Karpas-422 (cell line): ENCODE measurements at places on chromosomes 13 and 19.

- no peak for DNase-seq
Observed at GRCh38 chr13:97743938-97744337, 209.5 kb upstream of the IPO5 start.

GRCh38 chr19:33758541-33759013, 38.1 kb upstream of the KCTD15 start:
- DNase-seq: no peak

GRCh38 chr19:41638641-41639081, 11.8 kb upstream of the CEACAM4 start:
- DNase-seq: no peak

- no peak for DNase-seq
Observed at GRCh38 chr13:95112883-95113282, 188.4 kb downstream of the ABCC4 start.

GRCh38 chr19:37975071-37975470, 68.1 kb downstream of the SIPA1L3 start:
- DNase-seq: no peak

DNA sequence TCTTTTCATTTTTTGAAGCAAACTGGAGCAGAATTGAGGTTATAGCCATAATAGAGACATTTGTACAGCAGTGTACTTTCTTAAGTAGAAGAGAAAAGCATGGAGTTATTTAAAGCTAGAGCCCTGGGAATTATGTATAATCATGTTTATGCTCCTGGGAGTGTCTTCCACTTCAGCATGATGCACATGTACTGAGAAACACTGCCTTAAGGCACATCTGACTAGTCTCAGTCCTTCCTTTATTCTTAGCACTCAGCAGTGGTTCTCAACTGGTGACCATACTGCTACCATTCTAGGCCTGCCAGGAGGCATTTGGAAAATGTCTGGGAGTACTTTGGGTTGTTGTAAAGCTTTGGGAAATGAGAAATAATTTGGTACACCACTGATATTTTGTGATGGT, 45.8 kb downstream of the VWA8 start:
- no peak for DNase-seq

GRCh38 chr13:80574113-80574850, 233.4 kb upstream of the SPRY2 start:
- DNase-seq: no peak

DNA sequence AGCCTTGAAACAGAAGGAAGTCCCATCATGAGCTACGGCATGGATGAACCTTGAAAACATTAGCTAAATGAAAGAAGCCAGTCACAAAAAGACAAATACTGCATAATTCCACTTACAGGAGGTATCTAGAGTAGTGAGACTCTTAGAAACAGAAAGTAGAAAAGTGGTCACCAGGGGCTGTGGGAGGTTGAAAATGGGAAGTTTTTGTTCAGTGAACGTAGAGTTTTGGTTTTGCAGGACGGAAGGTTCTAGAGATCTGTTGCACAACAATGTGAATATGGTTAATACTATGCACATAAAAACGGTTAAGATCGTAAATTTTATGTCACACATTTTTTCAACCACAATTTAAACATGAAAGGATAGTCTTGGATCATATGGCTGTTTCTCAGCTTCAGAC, 11.9 kb upstream of the SLC10A2 start:
- DNase-seq: no peak

DNA sequence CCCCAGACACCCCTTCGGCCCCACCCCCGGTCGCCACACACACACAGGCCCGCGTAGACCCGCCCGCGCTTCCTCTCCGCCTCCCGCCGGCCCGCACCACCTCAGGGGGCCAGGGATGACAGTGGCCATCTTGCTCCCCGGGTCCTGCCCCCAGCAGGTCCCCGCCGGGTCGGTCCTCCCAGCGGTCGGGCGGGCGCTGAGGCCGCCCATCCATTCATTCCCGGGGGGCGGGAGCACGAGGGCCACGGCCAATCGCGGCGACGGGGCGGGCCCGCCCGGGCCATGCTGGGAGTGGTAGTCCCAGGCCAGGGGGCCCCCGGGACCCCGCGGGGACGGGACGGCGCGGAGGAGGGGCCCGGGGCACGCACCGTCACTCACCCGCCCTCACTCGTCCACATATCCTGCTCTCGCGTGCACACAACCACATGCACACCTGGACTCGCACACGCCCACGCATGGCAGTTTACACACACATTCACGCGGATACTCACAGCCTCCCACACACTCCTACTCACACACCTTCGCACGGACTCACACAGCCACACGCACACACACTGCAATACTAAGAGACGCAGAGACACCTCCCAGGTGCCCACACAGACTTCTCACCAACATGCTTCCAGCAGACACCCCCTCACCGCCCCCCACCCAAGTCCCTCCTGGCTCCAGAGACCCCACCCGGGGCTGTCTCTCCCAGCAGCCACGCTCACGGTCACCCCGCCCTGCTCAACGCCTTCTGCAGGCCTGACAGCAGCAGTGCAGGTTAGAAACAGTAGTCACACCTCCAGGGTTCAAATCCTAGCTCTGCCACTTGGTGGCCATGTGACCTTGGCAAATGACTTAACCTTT, at the start of gene DPF1:
Gene DPF1 (minus strand): TSS at position 209 of the 849 bp plus-strand sequence. CDS start 80 bp downstream, at position 129.
- DNase-seq: peak; percentile 96

DNA sequence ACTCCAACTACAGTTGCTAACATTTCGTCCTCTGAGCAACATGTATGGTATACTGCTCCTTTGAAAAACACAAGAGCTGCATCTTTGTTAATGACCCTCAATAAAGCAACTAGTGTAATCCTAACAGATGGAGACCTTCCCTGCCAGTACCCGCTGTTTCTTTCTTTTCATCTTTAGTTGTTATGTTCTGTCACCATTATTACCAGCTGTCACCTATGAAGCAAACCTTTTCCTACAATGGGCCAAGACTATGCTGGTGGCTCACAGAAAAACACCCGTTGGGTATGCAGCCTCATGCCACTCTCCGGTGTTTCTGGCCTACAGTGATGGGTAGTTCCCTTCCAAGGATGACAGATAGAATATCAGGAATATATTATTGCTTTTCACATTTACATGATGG, 29.7 kb upstream of the CYSLTR2 start:
- no peak for DNase-seq

- peak; percentile 5 for DNase-seq
Observed at GRCh38 chr13:97308735-97309429, 86.7 kb downstream of the MBNL2 start.

GRCh38 chr19:51712461-51713081, 11.2 kb downstream of the HAS1 start:
- peak; percentile 92 for DNase-seq

GRCh38 chr13:75052616-75053015, 429.4 kb downstream of the TBC1D4 start:
- no peak for DNase-seq

DNA sequence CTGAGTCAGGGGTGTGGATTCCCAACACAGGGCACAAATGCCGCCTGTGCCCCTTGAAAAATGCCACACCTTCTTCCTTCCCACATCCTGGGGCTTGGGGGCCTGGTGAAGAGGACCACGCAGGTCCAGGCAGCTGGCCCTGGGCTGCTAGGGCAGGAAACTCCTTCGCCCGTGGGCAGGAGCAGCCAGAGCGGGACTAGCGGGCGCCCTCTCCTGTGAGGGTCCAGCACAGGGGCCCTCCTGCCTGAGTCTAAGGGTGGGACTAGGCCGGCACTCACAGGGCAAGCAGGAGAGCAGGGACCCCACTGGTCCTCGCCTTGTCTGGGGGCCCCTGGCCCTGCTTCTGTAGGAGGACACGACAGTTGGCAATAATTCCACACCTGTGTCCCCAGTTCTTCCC, 7.5 kb upstream of the CEBPA start:
- DNase-seq: no peak

DNA sequence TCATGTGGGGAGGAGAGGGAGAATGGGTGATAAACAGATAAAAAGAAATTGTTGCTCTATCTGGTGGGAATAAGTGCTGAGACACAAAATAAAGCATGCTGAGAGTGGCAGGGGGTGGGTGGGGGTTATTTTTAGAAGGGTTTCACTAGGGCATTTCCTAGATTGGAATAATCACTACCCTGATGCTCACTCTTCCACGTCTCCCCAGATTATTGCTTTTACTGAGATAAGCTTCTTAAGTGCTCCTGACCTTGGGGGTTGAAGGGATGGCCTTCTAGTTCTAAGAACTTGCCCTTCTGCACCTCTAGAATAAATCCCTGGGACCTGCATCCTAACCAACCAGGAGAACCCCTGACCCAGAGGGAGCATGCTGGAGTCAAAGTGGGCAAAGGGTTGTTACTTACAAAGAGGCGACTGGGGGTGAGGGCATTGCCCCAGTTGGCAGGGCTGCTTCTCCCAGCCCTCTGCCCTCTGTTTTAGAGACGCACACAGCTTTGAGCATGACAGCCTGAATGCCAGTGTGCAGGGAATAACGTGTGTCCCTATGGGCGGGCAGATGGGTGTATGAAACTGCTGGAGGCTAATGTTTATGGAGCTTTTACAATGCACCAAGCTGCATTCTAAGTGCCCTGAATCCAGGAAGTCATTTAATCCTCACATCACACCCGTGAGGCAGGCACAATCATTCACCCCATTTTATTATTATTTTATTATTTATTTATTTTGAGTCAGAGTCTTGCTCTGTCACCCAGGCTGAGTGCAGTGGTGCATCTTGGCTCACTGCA, 743 bp downstream of the RDH8 start:
- no peak for DNase-seq

DNA sequence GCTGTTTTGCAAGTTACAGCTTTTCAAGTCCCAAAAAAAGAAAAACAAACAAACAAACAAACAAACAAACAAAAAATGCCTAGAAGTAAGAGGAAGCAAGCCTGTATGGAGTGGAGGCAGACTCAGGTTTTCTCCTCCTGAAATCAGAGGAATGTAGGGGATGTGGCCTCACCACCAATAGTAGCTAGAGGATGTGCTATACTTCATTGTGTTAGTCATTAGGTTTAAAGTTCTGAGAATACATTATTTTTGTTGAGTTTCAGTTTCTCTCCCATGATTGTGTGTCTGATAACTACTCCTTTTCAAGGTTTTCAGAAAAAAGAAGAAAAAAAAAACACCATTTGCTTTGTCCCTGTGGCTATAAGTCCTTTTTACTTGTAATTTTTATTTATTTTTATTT, 524.5 kb downstream of the GPC6 start:
- DNase-seq: no peak

- DNase-seq: no peak
Observed at GRCh38 chr19:3068071-3068470, 5.8 kb upstream of the TLE5 start.

DNA sequence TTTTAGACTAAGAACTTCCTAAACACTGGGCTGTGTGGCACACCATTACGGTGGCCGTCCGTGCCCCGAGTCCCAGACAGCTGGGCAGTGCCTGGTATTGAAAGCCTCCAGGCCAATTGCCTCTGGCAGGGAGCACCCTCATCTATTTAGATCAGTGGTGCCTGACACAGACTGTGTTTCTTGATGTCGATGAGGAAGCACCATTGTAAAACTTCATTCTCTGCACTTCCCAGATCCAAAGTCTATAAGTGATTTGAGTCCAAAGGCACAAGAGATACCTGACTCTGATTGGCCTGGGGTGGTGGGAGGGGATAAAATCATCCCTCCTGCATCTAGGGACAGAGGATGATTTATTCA, 8.5 kb upstream of the STK24 start:
- DNase-seq: peak; percentile 31

GRCh38 chr13:30529085-30529834, 63.5 kb upstream of the HMGB1 start:
- no peak for DNase-seq

DNA sequence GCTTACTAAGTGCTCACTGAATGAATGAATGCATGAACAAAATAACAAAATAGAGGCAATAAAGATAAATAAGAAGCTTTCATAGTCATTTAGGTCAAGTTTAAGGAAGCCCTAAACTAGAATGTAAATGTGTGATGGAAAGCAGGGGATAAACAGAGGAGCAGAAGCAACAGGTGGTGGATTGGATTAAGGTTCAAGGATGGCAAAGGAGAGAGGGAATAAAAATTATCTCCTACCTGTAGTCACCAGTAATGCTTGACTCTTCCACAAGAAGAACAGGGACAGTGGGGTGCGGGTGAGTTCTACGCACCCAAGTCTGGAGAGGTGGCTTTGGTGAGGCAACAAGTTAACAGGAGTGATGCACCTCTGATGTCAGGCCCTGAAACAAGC, 212.4 kb downstream of the ZIC5 start:
- no peak for DNase-seq

DNA sequence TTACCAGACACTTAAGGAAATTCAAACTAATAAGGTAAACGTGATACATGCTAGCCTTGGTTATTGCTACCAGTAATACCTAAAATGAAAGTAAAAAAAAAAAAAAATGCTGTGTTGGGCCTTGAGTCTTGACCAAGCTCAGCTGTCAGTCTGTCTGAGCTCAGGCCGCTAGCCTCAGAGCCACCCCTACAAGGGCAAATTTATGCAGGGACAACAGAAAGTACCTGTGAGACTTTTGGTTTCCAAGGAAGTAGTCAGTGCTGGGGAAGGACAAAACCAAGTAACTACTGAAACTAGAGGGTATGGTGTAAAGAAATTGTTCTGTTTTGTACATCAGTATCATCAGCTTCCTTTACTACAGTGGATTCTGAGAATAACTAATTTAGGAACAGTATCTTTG, 134.3 kb upstream of the SLITRK5 start:
- no peak for DNase-seq

GRCh38 chr13:67223024-67223423, 7.1 kb downstream of the PCDH9 start:
- no peak for DNase-seq
